ENCODE measurements at places on chromosomes 2 and 18.

DNA sequence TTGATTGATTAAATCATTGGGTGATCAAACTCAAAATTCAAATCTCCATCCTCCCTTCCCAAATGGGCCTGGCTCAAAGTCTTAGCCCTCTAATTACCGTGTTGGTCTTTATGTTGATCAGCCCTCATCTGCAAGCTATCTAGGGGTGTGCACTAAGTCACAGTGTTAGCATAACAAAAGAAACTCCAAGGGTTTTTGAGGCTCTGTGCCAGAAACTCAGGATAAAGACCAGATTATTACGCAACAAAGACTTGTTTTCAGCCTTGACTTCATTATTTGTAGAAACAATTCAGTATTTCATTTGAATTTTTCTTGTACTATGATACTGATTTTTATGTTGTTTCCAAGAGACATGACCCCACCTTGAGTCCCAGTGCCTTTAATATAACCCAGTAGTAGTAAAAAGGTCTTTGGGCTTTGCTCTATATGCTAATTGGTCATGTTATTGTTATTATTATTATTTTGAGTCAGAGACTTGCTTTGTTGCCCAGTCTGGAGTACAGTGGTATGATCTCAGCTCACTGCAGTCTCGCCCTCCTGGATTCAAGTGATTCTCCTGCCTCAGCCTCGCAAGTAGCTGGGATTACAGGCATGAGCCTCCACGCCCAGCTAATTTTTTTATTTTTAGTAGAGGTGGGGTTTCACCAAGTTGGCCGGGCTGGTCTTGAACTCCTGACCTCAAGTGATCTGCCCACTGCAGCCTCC lies 13.9 kb downstream of the PSMD14 start:
- DNase-seq: no peak

DNA sequence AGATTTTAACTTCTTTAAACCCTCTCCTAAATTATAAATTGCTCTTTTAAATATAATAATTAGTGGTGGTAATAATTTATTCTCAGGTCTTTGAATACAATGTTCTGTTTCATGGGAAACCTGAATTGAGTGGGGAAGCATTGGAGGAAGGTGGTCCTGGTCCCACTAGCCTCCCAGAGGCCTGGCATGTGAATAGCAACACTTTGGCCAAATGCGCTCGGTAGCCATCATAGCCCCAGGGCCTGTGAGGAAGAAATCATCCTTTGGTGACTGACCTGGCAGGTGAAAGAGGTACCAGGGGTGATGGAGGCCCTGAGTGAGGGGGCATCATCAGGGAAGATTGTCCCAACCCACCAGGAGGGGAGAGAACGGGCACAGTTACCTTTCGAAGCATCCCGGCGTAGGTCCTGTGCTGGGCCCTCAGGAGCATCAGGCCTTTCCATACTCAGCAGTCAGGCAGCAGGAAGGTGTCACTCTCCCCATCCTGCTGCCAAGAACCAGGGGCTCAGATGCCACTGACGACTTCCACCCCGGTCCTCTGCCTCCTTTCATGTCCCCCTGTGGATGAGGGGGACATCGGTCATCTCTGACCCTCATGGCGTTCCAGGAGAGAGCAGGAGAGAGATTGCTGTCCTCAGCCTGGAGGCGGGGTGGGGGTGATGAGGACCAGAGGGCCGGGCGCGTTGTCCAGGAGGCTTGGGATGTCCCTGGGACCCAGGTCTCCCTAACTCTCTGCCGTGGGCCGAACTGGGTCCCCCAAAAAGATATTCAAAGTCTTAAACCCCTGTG lies 78.6 kb upstream of the HPCAL1 start:
- DNase-seq: peak; percentile 22

DNA sequence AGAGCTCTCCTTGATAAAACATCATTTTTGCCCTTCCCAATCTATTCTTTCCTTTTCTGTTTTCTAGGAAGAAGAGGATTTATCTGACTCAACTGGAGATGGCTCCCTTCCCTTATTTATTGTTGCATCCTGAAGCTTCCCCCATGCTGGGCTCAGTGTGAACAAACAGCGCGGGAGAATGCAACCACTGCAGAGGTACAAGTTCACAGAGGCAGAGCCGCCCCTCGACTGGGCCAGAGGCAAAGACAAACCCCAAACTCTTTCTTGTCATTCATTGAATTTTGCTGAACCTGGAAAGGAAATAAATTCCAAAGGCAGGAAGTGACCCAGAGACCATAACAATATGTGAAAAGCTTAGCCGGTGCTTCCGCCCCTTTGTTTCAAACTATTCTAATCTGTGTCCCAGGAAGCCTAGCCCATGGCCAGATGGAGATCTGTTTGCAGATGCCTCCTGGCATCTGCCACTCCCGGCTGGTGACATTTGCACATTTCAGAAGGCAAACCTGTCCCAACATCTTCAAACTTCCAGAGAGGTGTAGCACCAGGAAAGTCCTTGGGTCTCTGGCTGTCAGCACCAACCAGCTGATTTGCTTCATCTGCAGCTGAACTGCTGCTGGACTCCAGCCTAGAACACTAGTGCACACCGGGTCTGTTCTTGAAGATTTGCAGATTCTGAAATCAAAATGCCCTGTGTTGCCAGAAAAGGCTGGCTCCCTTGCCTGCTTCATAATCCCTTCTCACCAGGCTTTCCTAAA lies 79.4 kb upstream of the MAP4K3 start:
- DNase-seq: peak; percentile 63

GRCh38 chr2:107263628-107264027 lies 377.7 kb upstream of the ST6GAL2 start:
- DNase-seq: no peak

- DNase-seq: no peak
Measured at GRCh38 chr2:188512456-188512855, 220.8 kb downstream of the GULP1 start.

- no peak for DNase-seq
Measured at GRCh38 chr18:10727477-10727876, 201.7 kb downstream of the NAPG start.

DNA sequence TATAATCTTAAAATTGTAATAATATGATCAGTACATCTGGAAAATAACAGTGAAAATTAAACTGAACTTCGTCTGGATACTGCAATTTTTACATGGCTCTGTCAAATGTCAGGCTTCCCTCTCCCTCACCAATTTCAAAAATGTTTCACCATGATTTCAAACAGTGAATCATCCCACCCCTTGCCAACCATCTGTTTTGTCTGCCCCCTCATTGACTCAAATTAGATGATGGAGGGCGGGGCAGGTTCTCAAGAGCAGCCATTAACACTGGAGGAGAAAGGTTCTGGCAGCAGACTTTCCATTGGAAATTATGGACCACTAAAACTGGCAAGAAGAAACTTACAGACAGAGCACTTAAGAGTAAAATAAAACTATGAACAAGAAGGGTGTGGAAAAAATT lies 1195.7 kb upstream of the ZEB2 start:
- no peak for DNase-seq

- DNase-seq: no peak
Measured at GRCh38 chr2:72780477-72780876, 45.4 kb downstream of the EXOC6B start.

DNA sequence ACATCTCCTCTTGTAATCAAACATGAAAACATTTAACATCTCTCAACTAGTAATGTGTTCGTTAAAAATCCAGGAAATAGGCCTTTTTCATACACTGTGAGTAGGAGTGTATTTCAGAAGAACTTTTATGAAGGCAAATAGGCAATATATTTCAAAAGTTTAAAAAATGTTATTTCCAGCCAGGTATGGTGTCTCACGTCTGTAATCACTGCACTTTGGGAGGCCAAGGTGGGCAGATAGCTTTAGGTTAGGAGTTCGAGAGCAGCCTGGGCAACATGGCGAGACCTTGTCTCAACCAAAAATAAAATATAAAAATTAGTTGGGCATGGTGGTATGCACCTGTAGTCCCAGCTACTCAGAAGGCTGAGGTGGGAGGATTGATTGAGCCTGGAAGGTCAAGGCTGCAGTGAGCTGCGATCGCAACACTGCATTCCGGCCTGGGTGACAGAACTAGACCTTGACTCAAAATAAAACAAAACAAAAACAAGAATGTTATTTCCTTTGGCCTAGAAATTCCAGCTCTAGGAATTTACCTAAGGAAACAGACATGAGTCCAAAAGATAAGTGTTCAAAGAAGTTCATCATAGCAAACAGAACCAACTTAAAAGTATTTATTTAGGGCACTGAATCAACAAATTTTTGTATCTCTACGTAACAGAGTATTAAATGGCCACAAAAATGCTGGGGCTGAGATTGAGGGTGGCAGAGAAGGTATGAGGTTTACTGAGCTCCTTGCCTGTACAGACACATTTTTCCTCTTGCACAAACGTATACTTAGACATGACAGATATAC lies 14.9 kb downstream of the RBKS start:
- DNase-seq: no peak

DNA sequence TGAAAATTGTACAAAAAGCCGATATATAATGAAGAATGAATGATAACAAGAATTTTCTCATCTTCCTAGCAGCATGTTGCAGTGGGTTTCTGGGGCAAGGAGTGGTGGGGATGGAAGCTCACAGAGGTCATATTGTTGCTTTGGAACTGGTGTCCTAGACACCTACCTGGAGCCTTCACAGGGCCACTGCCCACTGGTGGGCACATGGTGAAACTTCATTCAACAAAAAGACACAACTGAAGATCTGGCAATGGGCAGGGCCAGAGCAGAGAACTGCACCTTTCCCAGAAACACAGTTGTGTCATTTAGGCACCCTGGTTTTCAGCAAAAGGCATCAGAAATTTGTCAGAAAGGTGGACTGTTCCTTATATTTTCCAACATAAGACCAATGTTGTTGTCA lies 115.3 kb downstream of the FHOD3 start:
- DNase-seq: no peak

- no peak for DNase-seq
Measured at GRCh38 chr18:48868468-48869466, 82.0 kb downstream of the SMAD7 start.

DNA sequence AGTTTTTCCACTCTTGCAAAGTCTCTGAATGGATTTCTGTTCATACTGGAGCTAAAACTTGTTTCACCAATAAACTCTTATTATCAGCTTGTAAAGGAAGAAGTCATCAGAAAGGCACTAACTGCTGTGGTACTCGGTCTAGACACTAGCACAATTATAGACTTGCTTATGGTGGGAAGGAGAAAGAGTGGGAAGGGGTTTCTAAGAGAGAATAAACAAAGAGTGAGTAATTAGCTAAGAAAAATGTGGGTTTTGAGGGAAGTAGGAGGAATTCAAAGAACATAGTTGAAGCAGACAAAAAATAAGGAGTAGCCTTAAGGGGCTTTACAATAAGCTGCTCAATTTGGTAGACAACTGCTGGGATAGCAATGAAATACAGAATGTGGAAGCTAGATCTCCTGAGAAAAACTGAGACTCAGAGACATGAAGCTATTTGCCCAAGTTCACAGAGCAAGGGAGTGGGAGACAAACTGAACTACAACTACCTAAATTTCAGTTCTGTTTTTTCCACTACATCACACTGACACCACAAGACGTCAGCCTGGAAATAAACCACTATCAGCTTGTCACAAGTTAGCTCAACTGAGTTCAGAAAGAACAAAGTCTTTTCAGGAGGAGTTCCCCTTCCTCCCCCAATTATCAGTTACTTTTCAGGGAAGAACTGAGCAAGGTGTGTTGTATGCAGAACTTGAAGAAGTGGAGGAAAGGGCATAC lies 59.7 kb downstream of the MAP4K3 start:
- DNase-seq: no peak

- no peak for DNase-seq
Measured at GRCh38 chr2:198056836-198057235, 252.4 kb downstream of the PLCL1 start.

- peak; percentile 54 for DNase-seq
Measured at GRCh38 chr18:51621113-51621863, 423.8 kb upstream of the MEX3C start.

- DNase-seq: no peak
Measured at GRCh38 chr18:45104049-45104395, 423.3 kb downstream of the SETBP1 start.

DNA sequence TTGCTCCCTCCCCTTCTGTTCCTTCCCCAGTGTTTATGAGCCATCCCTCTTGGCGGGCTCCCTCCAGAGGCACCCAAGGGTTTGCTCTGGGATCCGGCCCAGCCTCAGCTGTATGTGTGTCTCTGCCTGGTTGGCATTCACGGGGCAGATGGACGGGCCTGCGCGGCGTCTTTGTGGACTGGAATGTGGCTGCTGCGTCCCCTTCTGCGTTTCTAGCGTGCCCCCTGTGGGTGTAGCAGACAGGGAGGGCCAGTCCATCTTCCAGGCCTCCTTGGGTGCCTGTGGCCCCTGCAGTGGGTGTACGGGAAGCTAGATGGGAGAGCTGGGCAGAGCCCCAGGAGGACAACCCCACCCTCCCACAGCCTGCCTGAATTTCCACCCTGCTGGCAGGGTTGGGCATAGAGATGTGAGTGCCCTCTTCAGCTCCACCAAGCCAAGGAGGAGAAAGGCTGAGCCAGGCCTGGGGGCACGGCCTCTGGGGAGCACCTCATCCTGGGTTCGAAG lies 15.7 kb downstream of the GPC1 start:
- DNase-seq: peak; percentile 54

GRCh38 chr2:199680482-199680881 lies 170.5 kb downstream of the FTCDNL1 start:
- DNase-seq: no peak

- DNase-seq: no peak
Measured at GRCh38 chr2:85230679-85231467, 96.9 kb downstream of the TGOLN2 start.

DNA sequence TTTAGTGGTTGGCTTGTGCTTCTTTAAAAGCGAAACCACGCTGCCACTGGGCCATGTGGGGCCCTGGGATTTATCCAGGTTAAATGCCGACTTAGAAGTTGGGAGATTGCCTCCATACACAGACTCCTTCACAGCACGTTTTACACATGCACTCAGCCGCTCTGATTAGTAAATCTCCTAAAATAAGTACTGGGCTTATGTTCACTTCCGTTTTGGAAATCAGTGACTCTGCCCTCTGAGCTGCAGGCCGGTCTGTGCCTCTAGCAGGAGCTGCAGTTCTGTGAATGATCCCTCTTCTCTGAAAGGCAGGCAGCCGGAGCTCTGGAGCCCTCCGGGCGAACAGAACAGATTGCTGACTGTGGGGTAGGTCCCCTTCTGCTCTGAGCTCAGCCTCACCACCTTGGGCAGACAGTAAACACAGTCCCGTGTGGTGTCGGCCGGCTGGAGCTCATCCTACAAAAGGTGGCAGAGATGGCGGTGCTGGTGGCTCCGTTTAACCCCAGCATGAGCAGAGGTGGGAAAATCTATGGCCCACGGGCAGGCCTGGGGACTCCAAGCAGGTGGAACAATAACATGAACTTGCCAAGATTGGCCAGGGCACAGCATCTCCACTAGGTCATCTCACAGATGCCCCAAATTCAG lies 9.8 kb upstream of the RAB17 start:
- DNase-seq: peak; percentile 78

GRCh38 chr2:191910518-191910917 lies 63.6 kb upstream of the CAVIN2 start:
- DNase-seq: no peak
